ENCODE measurements at places on chromosomes 1 and 21.

DNA sequence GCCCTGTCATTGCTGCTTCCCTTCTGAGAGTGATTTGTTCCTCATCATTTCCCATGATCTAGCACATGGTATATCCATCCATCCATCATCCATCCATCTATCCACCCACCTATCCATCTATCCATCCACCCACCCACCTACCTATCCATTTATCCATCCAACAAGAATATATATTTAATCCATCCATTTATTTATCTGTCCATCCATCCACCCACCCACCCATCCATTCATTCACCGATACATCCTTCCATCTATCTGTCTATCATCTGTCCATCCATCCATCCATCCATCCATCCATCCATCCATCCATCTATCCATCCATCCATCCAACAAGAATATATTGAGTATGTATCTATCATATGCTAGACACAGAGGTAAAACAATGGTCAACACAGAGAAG lies 100.0 kb upstream of the ACTL8 start:
- DNase-seq, result no peak

GRCh38 chr1:26478159-26478558 lies 5.9 kb downstream of the HMGN2 start:
- DNase-seq, result no peak

DNA sequence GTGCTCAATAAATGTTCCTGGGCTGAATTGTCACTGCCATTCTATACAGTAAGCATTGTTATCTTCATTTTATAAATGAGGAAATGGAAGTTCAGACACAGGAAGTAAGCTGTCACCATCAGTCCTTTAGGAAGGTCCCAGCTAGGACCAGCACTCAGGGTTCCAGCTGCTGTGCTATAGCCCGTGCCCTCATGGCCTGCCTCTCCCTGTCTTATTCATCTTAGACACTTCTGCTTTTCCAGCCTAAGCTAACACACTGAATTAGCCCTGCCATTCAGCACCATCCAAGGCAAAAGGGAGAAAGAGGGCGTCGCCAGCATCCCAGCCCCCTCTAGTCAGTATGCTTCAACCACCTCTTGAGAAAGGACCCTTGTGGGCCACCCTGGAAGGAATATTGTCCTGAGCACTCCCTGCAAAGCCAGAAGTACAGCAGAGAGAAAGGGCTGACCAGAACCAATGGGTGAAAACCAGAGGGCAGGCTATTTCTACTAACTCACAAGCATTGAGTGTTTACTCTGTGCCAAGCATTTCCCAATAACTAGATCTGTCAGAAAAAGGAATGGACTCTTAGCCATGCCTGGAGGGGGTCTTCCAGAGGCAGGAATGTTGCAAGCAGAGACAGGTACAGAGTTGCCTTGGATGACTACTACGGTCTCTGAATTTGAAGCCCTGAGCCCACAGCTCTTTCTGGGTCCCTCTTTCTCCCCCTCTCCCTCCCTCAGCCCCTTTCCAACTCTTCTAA lies 77.9 kb upstream of the NFIA start:
- DNase-seq, result no peak

- no peak for DNase-seq
These were observed 7.2 kb upstream of the FBXO28 start for GRCh38 chr1:224106568-224107281.

GRCh38 chr1:13790290-13791030 lies 90.5 kb downstream of the PRDM2 start:
- no peak for DNase-seq

- DNase-seq, result no peak
These were observed 45.5 kb downstream of the EPS15 start for GRCh38 chr1:51473331-51474115.

DNA sequence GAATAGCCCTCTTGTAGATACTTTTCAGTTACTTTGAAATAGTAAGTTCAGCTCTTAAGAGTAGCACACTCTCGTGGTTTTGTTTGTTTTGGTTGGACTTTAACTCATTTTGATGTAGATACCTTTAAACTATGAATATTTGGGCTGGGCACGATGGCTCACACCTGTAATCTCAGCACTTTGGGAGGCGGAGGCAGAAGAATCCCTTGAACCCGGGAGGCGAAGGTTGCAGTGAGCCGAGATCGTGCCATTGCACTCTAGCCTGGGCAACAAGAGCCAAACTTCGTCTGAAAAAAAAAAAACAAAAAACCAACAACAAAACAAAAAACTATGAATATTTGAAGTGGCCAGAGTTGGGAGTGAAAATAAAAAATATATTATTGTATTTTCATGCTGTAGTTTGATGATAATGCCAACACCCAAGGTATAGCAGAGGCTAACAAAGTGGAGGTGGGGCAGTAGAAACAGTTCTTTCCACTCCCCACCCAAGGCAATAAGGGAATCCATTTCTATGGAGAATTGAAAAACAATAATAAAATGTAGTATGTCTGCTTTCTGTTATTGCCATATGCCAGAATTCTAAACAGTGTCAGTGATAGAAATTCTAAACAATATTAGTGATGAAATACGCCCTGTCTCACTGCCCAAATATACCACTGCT lies 1.7 kb downstream of the ZNF326 start:
- DNase-seq, result no peak

GRCh38 chr1:3033040-3033789 lies 11.9 kb downstream of the ACTRT2 start:
- DNase-seq, result no peak

DNA sequence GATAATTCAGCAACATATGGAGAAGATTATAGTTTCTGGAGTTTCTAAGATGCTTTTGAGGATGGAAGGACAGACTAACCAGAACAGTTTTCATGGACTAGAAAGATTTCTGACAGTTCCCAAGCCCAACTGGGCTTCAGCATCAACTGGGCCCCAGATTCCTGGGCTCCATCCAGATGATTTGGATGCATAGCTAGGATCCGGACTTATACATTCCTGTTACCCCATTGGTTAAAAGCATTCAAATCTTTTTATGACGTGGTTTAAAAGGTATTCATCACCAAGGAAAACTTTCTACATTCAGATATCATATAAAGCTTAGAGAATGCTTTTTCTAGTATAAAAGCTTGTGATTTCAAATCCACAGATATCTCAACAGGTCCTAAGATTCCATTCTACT lies 29.7 kb downstream of the TSHB start:
- DNase-seq, result no peak

DNA sequence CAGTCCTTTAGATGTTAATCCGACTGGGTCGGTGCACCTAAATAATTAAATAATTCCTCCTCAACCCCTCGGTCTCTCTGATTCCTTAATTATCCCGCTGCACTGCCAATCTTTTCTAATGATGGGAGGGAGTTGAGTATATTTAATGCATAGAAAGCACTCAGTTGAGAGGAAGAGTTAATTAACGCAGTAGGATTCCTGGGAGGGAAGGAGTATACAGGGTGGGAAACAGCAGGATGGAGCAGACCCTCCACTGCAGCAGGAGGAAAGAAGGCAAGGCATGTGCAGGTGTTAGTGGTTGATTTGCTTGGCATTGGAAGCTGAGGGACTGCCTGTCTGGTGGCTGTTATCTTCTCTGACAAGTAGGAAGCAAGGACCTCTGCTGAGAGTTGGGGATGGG lies 9.9 kb upstream of the REN start:
- DNase-seq, result no peak

DNA sequence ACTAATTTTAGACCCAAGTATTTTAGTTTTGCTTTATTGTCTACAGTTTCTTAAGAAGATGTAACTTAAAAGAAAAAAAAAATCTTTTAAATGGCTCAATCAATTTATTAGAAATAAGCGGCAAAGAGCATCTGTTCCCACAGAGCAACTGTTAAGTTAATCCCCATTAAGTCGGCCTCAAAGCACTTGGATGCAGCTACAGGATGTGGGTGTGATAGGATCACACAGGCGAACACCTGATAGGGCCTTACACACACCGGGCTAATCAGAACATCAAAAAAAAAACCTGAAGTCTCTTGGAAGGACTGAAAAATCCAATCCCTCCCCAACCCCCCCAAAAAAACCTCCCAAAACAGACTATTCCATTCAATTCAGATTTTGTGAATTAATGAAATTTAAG lies 23.0 kb downstream of the APP start:
- no peak for DNase-seq
